ENCODE measurements at places on chromosomes 6 and 20.

DNA sequence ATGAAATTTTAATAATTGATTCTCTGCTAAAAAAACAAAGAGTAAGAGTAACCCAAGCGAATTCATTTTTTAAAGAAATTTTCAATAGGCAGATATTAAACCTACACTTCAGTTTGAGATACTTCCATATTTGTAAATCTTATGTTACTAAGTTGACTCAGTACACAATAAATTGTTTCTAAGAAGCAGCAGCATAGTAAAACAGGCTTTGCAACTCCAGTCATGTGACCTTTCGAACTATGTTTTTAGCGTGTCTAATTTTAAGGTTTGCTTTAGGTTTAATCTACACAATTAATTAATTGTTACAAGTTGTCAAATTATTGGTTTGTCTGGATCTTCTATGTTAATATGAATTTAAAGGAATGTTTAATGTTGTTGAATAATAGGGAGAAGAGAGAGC, 708.9 kb upstream of the CITED2 start:
- no peak for DNase-seq

- DNase-seq = no peak
Observed at GRCh38 chr6:155915651-155916050, 460.0 kb upstream of the NOX3 start.

GRCh38 chr6:30515106-30515505, 25.8 kb downstream of the HLA-E start:
- no peak for DNase-seq

DNA sequence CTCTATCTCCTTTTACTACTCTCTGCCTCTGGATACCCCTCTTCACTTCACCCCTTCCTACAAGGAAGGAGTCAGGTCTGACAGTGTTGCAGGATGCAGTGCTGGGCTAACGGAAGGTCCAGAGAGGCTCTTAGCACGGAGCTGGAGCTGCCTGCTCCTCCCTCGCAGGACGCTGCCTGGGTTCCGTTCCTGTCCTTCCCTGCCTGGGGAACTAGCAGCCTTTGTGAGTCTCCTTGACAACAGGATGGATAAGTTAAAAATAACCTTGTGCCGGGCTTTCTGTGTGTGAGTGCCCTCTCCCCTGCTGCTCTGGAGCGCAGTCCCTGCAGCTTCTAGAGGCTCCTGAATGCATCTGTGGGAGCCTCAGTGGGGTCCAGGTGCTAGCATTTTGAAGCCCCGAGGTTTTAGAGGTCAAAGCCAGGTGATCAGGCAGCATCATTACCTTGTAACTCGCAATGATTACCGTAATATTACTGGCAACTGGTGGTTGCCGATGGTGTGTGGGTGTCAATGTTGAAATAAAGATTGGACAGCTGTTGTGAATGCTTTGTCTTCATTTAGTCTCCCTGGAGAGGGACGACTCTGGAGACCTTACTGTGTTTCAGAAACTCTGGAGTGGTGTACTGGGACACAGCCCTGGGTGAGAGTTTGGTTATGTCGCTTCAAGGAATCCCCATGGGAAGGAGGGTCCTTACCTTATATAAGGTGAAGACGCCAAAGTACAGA, 44.4 kb downstream of the CDS2 start:
- DNase-seq = no peak

DNA sequence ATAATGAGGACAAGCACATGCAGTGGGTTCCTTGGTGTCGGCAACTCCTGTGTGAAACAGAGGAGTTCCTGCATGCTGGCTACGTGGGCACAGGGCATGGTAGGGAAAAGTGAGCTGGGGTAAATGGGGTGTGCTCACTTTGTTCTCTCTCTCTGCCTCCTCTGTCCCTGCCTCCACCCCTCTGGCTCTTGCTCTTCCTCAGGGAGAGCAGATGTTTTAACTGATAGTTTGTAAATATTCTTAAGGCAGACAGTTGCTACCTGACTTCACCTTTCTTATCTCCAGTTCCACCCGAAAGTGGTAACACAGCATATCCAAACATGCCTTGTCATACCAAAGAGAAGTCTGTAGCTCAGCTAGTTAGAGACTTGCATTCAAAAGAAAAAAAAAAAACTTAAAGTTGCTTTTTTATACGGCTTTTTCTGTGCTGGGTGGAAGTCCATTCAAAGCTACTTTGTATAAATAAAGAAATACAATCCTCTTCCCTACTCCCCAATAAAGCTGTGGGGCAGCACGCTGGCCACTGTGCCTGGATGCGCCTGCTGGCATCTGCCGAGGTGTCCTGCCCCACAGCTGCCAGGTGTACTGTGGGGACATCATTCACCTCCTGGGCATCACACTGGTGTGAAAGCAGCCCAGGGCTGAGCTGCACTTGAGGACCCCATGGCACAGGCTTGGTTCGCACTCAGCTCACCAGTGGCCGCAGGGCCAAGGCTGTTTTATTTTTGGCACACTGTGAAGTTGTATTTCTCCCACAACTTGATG, 93.6 kb downstream of the FOXC1 start:
- no peak for DNase-seq

DNA sequence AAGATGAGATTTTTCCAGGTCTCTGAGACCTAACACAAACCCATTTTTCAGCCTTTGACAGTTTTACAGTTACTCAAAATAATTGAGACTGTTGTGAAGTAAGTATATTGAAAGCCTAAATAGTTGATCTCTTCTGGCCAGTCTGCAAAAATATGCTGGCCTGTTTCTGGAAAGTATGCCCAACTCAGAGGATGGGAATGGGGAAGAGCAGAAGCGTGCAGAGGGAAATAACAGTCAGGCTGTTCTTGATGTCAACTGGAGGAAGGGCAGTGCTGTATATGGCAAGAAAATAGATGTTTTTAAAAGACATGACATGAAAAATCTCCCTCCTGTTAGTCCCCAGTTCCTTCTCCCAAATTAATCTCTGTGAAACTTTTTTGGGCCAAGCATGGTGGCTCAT, 3.8 kb downstream of the GID8 start:
- DNase-seq = peak; percentile 53

GRCh38 chr6:107489636-107490565, at the start of gene SOBP:
Gene SOBP (plus strand): TSS chr6:107490117. CDS start chr6:107490617, 500 bp downstream.
- peak; percentile 72 for DNase-seq

DNA sequence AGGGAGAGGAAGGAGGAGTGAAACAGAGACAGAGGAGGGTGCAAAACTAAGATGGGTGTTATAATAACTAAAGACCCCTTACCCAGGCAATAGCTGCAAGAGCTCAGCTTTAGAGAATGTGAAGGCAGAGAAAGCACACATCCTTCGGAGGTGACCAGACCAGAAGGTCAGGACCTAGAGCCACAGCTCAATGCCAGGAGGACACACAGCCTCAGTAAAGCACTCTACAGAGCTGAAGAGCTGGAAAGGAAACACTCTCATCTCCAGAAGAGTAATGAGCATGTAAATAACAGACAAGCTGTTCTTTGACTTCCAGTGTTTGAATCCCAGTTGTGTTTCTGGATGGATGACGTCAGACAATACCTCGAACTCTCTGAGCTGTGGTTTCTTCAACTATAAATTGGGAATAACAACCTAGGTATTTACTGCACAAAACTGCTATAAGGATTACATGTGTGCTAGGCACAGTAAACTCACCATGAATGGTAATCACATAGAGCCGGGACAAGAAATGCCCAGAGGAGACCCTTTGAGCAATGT, 63.2 kb downstream of the MAP3K5 start:
- DNase-seq = no peak

- DNase-seq = no peak
Observed at GRCh38 chr6:38815250-38815649, 100.1 kb downstream of the DNAH8 start.

DNA sequence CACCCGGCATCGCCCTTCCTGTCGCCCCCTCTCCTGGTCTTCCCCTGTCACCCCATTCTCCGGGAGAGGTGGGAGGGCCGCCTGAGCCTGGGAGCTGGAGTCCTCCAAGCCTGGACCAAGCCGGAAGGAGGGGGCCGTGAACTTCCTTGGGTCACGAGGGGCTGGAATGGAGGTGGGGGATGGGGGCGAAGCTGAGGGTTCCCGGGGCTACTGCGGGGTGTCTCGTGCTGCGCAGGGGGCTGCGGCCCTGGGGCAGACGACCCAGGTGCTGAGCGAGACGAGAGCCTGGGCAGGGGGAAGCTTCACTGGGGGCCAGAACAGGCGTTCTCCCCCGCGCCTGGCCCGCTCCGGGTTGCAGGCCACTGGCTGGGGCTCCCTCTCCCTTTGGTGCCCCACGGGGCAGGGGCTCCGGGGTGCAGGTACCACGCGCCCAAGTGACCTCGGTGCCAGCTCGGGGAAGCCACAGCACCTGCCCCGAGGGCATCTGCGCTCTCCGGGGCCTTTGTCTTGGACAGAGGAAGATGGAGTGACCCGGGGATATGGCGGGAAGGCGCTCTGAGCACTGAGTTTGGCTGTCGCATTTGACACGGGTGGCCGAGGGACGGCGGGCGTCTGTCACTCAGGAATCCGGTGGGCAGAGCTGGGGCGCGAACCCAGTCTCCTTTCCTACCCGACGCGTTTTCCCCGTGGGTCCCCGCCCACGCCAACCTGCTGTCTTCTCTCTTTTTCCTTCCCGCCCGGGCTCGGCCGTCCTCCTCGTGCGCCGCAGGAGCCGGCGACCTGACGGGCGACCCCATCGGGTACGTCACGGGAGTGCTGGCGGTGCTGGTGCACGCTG, 1.2 kb downstream of the SLC35D3 start:
- no peak for DNase-seq

GRCh38 chr6:96162711-96163120, 146.9 kb downstream of the FUT9 start:
- DNase-seq = no peak

DNA sequence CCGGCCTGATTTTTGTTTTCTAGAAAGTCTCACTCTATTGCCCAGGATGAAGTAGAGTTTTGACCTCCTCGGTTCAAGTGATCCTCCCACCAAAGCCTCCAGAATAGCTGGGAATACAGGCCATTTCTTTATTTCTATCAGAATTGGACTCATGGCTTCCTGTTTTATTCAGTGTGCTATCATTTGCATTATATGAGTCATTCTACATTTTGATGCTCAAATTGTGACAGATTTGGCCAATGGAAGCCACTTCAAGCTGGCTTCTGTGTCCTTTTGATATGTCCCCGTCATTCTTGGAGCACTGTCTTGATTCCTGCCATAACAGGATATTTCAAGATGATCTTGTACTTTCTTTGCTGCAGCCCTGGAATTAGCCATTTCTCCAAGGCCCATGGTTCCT, 75.1 kb downstream of the CNBD2 start:
- DNase-seq = no peak

DNA sequence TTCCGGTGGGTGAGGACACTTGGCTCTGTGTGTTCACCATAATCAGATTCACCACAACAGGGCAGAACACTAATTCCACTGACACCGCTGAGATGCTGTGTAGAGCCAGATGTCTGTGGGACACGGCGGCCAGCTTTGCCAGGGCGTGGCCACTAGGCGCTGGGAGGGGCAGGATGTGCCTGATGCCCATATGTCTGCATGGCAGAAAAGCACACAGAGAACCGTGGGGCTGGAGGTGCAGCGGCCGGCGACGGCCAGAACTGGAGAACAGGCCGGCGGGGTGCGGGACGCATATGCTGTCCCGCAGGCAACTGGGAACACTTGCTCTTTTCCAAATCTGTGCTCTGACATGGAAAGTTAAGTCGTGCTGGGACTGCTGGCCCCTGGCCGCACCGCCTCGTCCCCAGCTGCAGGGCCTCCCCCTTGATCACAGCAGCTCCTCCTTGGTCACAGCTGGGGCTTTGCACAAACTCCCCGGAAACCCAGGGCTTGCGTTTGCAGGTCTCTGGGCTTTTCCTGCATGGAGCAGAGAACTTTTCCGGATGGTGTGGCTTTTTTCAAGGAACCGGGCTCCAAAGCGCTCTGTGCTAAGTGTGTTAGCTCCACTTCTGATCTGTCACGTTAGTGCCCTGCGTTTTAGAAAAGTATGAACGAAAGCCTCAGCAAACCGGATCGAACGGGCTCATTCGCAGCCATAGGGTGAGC, 31.1 kb downstream of the NTSR1 start:
- DNase-seq = no peak

GRCh38 chr20:25023356-25023755, 30.8 kb upstream of the APMAP start:
- no peak for DNase-seq

DNA sequence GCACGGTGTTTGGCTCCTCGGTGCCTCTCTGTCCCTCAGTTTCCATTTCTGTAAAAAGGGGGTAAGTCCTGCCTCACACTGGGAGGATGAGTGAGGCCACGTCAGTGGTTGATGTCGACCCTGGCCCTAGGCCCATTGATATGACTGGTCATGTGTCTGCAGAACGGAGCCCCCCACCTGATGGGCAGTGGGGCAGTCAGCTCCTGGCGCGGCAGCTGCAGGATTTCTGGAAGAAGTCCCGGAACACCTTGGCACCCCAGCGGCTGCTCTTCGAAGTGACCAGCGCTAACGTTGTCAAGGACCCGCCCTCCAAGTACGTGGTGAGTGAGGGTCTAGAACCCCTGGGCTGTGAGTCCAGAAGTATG, 1.2 kb downstream of the SNX21 start:
- DNase-seq = no peak

GRCh38 chr6:83247471-83247870, 54.3 kb downstream of the RWDD2A start:
- DNase-seq = no peak

DNA sequence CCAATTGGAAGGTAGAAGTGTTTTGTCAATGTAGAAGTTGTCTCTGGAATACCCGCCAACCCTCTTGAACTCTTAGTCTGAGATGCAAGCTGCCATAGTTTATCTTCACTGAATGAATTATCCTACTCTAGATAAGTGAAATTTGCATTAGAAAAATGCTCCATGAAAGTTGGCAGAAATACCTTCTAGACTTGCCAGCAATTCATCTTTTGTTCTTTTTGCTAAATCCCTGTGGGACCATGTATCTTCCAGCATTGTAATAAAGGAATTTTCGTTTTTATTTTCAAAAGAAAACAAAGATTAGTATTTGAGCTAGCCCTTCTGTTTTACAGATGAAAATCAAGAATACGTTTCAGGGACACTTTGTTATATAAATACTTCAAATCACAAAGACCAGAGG, 244.2 kb downstream of the CBLN4 start:
- no peak for DNase-seq

GRCh38 chr6:83294676-83295075, 101.5 kb downstream of the RWDD2A start:
- DNase-seq = no peak

DNA sequence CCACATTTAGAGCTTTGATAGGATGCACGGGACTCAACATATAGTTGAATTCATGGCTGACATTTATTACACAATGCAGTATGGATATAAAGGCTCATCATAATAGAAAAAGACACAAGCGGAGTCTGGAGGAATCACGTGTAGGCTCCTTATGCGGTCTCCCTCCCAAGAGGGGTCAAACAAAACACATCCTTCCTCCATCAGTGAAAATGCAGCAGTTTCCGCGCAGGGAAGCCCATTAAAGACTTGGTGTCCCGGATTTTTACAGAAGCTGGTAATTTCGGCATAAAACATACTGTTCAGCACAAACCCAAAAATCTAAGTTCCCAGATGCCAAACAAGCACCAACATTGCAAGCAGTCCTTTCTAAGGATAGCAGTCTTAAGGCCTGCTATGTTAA, 1.1 kb downstream of the USP45 start:
- DNase-seq = peak; percentile 35

DNA sequence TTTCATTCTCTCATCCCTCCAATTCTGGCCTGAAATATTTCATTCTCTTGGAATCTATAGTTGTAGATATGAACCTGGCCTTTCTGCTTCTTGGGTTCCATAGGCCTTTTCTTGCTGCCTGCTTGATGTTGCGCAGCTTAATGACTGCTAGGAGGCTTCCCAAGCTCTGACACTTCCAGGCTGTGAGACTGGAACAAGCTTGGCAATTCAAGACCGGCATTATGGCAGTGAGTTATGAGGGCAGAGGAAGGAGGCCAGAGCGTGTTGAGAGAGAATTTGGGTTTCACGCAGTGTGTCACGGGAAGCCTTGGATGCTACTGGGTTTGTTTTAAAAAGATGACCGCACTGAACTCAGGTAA, 948 bp upstream of the DNAJC5 start:
- peak; percentile 9 for DNase-seq

- DNase-seq = peak; percentile 87
Observed at GRCh38 chr6:27133281-27134227, 113.9 kb upstream of the PRSS16 start.

Data from adipocyte (in vitro differentiated cells).